ENCODE measurements at places on chromosomes 12 and 14. TPM values are rescaled to one million over a fixed set of nuclear protein-coding genes. Genes with fewer than 3 reads are reported as not detected.
A peak's percentile ranks its signal among the peaks of the same experiment; 100 is the strongest.

GRCh38 chr12:121839993-121840761, 18.5 kb downstream of the HPD start:
- peak overlapping the region; percentile 75 for H3K27ac ChIP-seq
- peaks cover 6% of the 10 kb centered on the region for H3K4me1 ChIP-seq
- no peak for DNase-seq

The REM2 gene
- total RNA-seq: 0.41 TPM

The PSMC1 gene
- 75.1 TPM for total RNA-seq

The FAM181A gene
- total RNA-seq: 3.5 TPM

The CEBPE gene
- total RNA-seq: not detected

Measured in upper lobe of right lung (tissue), 1 donor.